ENCODE measurements at places on chromosomes 7 and 10.

DNA sequence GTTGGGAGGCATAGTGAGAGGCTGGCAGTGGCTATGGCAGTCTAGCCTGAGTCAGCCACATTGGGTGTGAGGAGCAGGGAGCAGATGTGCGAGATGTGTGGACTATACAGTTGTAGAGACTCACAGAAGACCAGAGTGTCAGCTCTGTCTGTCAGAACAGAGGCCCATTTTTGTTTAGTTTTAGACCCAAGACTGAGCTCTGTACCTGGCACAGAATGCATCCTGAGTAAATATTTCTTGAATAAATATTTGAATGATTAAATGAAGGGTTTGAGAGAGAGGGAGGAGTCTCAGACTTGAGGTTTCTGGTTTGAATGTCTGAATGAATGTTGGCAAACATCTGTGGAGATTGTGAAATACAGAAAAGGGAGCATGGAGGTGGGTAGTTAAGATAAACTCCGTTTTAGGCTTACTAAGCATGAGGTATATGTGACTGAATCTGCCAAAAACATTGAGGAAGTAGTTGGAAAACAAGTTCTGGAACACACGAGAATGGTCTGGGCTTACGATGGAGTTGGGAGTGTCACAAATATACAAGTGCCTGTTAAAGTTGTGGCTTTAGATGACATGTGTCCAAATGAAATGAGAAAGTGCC, 3.6 kb downstream of the SEC23IP start:
- DNase-seq: no peak

GRCh38 chr7:100128637-100128963, 1.8 kb downstream of the MBLAC1 start:
- DNase-seq: no peak

DNA sequence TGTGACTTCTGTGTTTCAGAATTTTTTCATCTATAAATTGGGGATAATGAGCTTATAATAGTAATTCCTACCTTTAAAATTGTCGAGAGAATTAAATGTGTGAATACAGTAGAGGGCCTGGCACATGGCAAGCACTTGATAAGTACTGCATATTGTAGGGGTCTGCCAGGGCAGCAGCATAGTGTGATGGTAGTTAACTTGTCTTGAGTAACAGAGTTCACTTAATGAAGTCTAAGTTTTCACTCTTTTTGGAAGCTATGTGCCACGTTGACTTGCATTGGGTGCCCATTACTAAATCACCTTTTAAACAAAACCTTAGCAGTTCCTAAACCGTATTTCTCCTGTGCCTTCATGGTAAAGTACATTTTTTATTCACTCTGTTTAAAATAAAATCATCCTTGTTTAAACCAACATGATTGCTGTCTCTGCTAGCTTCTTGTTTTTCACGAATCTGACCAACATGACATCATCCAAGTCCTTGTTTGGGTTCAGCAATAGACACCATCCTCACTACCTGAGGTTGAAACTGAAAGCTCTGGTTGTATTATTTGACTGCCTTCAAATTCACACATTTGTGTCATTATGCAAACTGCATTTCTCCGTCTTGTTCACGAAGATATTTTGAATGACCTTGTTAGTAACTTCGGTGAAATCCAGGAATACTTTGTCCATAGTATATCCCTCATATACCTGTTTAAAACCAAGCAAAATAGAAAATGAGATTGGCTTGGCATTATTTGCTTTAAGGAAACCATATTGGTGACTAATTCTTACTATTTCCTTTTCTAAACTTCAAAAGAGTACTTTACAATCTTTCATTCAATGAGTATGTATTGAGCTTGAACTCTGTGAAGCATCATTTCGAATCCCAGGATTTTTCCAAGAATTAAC, 340.2 kb downstream of the SUGCT start:
- no peak for DNase-seq

DNA sequence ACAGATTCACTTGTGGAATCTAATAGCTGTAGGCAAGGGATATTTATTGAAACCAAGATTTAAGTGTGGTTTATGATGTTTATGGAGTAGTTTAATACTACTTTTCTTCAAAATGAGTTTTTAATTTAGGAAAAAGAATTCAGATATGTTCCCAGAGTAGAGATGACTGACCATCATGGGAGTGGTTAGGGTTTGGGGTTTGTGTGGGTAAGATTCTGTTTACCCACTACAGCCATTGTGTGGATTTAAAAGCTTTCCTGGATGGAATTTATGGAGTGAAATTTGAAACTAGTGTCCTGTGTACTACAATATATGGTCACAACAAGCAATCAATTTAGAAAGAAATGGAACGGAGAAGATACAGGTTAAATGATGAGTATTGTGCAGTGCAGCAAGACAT, 453.5 kb downstream of the AUTS2 start:
- DNase-seq: no peak

GRCh38 chr10:28425422-28425821, 107.5 kb upstream of the WAC start:
- DNase-seq: no peak

DNA sequence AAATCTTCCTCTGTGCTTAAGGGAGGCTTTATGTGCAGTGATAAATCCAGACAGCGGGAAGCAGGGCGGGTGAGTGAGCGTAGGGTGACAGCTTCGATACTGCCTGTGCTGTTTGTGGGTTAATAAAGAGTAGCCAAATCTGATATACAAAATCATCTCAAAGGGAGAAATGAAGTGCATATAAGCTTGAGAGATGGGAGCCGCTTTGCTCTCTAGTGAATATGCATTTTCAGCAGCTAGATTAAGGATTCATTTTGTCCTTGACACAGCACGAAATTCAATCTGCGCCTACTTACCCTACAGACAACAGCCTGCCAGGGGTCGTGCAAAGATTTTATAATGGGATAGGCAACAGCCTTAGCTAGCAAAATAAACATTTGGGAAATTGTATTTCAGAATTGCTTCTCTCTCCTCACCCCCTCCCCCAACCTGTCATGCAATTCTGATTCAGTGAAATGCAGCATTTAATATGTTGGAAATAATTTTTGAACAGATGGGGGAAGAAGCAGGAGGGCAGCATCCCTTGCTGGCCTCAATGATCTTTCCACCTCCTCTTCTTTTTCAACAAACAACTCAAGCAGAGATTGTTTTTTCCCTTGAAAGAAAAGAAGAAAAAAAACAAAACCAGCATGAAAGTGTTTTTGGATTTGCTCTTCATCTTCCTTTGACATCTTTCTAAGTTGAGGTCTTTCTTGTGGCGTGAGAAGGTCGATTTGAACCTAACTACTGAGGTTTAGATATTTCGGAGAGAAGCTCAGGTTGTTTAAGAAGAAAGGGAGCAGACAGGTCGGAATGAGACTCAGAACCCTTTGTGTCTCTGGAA, 117.9 kb downstream of the AOAH start:
- no peak for DNase-seq

GRCh38 chr10:2836921-2837662, 230.3 kb upstream of the PFKP start:
- DNase-seq: no peak

GRCh38 chr10:114749510-114749909, 72.1 kb upstream of the FHIP2A start:
- no peak for DNase-seq

DNA sequence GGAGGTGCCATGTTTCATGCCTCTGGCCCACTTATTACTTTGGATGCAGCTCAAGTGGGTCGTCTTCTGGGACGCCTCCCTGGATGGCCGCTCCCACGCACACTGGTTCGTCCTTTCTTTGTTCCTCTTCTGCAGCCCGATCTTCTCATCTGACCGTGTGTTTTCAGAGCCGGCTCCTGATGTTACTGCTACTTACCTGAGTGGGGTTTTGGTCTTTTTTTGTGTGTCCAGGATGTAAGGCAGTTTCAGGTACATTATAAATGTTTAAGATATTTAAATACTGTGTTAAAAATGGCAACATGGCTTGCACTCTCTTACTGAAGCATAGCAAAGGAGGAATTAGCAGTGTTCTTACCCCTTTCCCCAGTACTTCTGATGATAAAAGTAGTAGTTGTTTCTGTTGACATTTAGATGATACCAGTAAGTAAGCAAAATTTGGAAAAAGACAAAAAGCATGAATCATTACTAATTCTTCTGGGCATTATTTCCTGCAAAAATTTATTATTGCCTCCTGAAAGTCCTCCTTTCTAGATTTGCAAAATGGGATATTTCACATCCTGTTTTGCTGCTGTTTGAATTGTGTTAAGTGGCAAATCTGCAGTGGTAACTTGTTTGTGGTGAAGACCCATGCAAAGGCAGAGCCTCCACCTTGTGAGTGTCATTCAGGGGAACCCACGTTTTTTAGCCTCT, 59.4 kb downstream of the SHH start:
- DNase-seq: no peak

- no peak for DNase-seq
Measured at GRCh38 chr10:33478675-33479125, 144.2 kb upstream of the NRP1 start.

- no peak for DNase-seq
Measured at GRCh38 chr10:70272925-70273316, 10.9 kb downstream of the NPFFR1 start.

GRCh38 chr7:127961786-127962453, 69.3 kb downstream of the LRRC4 start:
- DNase-seq: no peak

GRCh38 chr7:55534262-55534915, 37.9 kb downstream of the VOPP1 start:
- DNase-seq: no peak

GRCh38 chr7:130490888-130491804, 739 bp upstream of the MEST start:
- no peak for DNase-seq

DNA sequence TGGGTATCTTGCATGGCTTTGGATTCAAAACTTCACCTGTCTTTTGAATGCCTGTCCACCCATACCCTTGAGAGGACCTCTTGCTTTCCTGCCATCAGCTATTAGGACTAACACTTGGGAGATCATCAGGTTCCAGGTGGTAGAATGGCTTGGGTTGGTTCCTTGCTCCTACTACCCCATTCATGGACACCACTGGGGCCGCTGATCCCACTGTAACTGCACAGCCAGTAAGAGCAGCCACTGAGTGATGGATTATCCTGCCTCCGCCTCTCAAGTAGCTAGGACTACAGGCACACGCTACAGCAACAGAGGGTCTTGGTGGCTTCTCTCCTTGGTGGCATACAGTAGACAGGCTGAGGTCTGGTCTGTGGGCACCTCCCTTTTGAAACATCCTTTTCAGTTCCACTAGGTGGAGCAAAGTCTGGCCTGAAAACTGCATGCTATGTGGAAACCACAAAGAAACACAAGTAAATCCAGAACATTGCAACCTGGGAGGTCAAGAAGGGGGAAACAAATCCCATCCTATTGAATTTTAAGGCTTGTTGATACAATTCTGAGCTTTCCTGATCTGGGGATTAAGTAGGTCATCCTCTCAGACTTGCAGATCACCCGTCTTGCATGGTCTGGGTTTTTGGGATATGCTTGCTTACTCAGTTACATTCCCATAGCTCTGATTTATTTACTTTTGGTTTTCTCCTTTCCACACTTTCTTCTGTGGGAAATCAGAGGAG, 9.4 kb downstream of the WBP1L start:
- DNase-seq: peak; percentile 37

DNA sequence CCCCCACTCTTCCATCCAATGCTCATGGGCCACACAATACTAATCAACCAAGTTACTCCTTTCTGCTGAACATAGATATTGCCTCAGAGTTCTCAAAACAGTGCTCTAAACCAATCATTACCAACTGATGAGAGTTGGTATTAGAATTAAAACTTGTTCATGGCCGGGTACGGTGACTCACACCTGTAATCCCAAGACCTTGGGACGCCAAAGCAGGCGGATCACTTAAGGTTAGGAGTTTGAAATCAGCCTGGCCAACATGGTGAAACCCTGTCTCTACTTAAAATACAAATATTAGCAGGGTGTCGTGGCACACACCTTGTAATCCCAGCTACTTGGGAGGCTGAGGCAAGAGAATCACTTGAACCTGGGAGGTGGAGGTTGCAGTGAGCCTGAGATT, 8.2 kb downstream of the TM9SF3 start:
- no peak for DNase-seq

DNA sequence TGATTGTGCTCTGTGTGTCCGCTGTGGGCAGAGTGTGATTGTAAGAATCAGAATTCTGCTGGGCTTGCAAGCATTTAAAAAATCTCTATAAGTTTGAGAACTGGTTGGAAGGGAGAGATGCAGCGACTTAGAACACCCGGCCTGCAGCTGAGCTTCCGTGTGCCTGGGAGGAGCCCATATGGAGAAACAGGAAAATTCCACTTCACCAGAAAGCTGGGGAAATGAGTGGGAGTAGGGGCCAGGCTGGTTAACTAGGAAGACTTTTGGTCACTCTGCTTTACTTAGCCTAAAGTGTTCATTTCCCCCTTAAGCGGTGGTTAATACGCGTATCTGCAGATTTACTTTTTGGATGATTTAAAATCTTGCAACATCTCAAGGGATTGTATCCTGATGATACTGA, 72.2 kb downstream of the TCF7L2 start:
- DNase-seq: no peak

- peak; percentile 33 for DNase-seq
Measured at GRCh38 chr7:94888551-94888950, 18.8 kb upstream of the PPP1R9A start.

Data from pulmonary artery endothelial cell (primary cell).